Activated T-cell treated with anti-CD3 and anti-CD28 coated beads, Interleukin-2, amount 50 U/mL, for 48 hours (primary cell): ENCODE measurements at places on chromosomes 13 and 19.
A peak's percentile ranks its signal among the peaks of the same experiment; 100 is the strongest.

- DNase-seq = peak; percentile 69
These were observed 39.6 kb downstream of the SHISA2 start for GRCh38 chr13:26011996-26012821.

- DNase-seq = no peak
These were observed 2704.4 kb downstream of the PCDH9 start for GRCh38 chr13:64525687-64526086.

DNA sequence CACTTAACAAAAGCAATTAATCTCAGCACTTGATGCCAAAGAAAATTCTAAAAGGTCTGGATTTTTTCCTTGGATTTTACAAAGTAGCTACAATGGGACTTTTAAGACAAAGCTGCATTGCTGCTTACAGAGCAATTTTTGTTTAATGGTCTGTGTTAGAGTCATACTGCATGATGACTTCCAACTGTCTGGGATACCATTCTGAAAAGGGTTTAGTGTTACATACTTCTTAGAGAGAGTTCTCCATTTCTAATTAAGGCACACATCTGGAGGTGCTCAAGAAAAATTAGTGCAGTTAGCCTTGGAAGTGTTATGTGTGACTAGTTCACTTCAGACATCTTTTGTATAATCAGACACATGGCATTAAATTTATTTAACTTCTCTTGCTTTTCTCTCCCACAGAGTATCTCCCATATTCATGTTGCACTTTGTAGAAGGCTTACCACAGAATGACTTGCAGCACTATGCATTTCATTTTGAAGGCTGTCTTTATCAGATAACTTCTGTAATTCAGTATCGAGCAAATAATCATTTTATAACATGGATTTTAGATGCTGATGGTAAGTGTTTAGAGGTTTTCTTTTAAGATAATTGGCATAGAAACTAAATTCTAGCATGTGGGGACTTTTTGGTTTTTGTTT is 35.1 kb downstream of the USPL1 start:
- no peak for DNase-seq

DNA sequence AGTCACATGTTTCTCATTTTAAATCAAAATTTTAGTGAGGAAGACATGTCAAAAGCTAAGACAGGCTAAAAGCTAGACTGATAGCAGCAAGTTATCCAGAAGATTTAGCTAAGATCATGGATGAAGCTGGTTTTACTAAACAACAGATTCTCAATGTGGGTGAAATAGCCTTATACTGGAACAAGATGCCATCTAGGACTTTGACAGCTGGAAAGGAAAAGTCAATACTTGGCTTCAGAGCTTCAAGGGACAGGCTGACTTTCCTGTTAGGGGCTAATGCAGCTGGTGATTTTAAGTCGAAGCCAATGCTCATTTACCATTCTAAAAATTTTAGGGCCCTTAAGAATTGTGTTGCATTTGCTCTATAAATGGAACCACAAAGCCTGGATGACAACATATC is 455.3 kb upstream of the SLC10A2 start:
- no peak for DNase-seq

GRCh38 chr13:24247016-24247415 is 62.4 kb upstream of the C1QTNF9 start:
- no peak for DNase-seq

- no peak for DNase-seq
These were observed 1113.4 kb upstream of the MIR17HG start for GRCh38 chr13:90233933-90234672.

DNA sequence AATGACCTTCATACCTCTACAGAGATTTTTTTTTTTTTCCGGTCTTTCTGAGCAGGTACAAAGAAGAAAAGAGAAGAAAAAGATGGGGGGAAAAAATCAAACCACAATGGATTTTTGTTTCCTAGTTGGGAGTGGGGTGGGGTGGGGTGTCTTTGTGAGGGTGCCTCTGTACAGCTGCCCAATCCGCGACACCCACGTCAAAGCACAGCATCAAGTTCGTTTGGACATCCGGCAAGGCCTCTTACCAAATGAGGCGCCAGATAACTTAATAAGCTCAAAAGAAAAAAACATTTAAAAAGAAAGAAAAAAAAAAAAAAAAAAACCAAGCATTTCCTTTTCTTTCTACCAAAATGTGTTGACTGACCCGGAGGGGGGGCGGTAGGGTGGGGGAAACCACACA is 70.3 kb upstream of the NFIC start:
- DNase-seq = no peak

GRCh38 chr19:44954278-44954648 is 917 bp upstream of the CLPTM1 start:
- no peak for DNase-seq

DNA sequence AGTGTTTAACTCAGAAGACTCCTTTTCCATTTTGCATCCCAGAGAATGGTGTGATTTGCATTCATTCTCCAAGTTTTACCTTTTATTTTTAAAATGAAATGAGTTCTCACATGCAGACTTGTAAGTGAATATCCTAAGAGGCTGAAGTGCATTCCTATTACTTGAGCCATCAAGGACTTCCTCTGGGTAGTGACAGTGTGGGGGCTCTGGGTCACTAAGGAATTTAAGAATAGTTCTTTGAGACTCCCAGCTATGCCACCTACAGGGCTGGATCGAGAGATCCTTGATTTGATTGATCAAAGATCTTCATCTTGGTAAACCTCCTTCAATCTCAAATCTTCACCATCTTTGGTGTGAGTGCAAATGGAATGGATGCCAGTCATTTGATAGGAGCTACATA is 36.3 kb upstream of the SLC10A2 start:
- DNase-seq = no peak

DNA sequence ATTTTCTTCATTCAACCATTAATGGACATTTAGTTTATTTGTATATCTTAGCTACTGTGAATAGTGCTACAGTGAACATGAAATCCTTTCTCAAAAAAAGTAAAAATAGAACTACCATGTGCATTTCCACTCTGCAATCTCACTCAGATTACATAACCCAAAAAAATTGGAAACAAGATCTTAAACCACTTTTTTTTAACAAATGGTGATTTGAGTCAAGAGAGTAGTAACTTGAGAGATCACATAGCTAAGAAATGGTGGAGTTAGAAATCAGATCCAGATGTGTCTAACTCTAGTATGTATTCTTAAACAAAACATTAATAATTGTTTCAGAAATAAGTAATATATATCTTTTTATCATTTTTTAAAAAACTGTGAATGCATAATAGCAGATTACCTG is 318.3 kb upstream of the SGCG start:
- no peak for DNase-seq

GRCh38 chr13:103803349-103803748 is 737.1 kb upstream of the SLC10A2 start:
- no peak for DNase-seq

- DNase-seq = no peak
These were observed 61.1 kb upstream of the HMGB1 start for GRCh38 chr13:30526612-30527495.

- DNase-seq = no peak
These were observed 195.7 kb downstream of the SPRY2 start for GRCh38 chr13:80145171-80145690.

DNA sequence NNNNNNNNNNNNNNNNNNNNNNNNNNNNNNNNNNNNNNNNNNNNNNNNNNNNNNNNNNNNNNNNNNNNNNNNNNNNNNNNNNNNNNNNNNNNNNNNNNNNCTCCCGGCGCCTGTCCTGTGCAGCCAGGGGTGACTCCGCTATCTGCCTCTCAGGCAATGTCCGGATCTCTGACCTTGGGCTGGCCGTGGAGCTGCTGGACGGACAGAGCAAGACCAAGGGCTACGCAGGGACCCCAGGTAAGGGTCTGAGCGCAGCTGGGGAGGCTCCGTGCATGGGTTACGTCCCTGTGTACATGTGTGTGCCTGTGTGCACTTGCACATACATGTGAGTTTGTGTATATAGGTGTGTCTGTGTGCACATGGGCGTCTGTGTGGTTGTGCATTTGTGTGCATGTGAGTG is 36.1 kb upstream of the TMEM255B start:
- no peak for DNase-seq

DNA sequence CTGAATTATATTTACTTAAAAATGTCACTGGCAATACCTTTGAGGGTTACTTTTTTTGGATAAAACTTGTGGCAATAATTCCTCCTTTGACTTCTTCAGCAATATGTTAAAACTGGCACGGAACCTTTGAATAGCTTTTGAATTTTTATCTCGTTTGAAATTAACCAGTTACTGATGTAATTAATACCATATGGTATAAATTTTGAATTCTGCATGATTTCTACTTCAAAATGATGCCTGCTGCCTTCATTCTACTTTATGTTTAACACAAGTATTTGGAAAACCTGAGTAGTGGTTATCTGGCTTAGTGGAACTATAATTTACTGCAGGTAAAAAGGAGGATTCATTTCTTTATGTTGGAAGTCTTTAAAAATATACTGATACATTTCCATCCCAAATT is 85.3 kb downstream of the LRCH1 start:
- no peak for DNase-seq

DNA sequence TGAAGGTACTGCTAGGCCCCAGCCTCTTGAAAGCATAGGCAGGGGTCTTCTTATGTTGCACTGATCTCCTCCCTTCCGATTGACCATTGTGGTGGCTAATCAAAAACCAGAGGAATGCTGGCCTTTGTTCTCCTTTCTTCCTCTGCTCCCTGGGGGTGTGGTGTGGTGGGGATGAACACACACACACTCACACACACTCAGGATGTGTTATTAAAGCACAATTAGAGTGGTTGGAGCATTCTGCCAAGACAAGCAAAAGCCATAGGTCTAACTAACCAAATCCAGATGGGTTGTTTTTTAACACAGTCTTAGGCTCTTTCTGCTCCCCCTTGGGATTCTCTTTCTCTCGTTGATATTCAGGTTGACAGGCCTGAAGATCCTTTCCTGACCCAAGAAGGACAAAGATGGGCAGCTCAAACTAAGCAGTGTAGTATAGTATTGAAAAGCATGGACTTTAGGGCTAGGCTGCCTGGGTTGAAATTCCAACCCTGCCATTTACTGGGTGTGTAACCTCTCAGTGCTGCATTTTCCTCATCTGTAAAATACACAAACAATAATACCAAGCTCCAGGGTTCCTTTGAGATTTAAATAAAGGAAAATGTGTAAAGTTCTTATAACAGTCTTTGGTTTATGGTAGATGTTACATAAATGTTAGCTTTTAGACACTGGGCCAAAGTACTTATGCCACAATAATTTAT is 25.5 kb upstream of the DGKH start:
- DNase-seq = no peak

GRCh38 chr19:45591004-45591637 is 6.5 kb upstream of the OPA3 start:
- peak; percentile 68 for DNase-seq

DNA sequence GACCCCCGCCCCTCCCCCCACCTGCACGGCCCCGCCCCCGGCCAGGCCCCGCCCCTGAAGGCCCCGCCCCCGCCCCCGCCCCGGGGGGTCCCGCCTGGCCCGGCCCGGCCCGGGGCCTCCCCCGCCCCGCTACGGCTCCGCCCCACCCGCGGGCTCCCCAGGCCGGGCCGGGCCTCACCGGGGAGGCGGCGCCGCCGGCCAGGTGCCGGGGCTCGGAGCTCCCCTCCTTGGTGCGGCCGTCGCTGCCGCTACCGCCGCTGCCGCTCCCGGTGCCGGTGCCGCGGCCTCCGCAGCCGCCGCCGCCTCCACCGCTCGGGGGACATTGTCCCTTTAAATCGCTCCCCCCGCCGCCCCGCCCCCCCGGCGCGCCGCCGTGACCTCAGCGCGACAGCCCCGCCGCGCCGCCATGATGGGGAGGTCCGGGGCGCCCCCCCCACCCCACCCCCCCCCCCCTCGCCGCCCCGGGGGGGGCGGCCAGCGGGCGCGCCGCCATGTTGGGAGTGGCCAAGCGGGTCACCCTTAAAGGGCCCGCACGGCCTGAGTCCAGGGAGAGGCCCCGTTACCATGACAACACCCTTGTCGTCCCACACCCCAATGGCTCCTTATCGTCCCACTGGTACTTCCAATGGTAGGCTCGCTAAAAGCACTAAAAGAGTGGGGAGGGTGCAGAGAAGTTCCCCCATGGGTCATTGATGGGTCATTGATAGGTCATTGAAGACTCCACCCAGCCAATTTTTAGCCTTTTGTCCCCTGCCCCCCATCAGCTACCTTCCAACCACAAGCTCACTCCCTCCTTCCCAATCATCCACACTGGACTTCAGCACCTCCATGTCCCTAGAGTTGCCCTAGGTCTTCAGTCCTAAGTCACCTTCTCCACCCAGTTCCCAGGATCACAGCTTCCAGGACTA is at the start of gene WIZ:
Gene WIZ, minus strand, starts transcription at position 337 of the 908 bp plus-strand sequence. CDS start 1,649 bp downstream, outside the sequence.
- DNase-seq = peak; percentile 90

GRCh38 chr13:71590654-71591148 is 276.3 kb downstream of the DACH1 start:
- no peak for DNase-seq

DNA sequence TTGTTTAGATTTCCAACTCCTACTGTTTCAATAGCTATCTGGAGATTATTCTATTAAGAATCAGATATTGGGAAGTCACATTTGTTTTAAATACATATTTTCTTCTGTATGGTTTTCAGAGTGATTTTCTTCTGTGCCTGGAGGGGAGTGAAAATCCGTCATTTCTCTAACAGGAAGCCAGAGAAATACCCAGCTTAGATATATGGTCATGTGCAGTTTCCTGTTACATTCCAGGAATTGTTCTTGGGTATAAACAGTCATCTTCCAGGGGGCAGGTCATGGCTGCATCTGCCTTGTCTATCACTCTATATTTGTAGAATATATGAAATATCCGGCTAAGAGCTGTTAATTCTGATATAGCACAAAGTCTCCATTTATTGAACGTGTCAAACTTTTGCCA is 77.5 kb upstream of the MIR17HG start:
- no peak for DNase-seq

- DNase-seq = no peak
These were observed 3.7 kb upstream of the ACP7 start for GRCh38 chr19:39080431-39080830.

- DNase-seq = no peak
These were observed 164.3 kb downstream of the DCT start for GRCh38 chr13:94315188-94315587.

- peak; percentile 62 for DNase-seq
These were observed 64.4 kb downstream of the RASA3 start for GRCh38 chr13:114067886-114068651.

DNA sequence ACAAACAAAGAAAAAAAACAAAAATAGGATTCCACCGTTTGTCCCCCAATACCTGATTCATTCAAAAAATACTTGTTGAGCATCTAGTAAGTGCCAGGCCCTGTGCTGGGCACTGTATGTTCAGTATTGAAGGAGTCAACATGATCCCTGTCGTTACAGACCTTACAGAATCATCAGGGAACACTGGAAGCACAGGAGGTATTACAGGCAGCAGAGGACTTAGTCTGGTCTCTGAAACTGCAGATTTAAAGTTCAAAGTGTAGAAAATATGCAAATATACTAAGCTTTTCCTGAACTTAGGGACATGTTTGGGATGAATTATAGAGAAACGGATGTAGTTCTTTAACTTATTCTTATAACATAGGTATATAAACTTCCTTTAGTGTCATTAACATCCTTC is 160.7 kb upstream of the RFC3 start:
- no peak for DNase-seq
